Fibroblast of lung (primary cell): ENCODE measurements at places on chromosomes 5 and 9.

DNA sequence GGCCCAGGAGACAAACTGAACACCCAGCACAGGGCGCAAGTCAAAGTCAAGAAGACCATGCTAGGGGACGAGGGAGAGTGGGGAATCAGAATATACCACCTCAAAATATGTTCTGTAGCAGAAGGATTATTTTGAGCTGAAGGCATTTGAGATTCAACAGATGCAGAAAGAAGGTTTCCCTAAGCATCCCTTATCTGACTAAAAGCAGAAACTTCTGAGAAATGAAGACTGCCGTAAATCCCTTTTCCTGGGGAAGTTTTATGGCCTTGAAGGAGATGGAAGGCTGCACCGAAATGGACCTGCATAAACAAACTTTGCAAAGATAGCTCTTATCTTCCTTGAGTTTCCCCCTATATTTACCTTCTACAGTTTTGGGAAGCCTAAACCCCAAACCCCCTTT is 72.8 kb downstream of the PTTG1 start:
- no peak for DNase-seq

GRCh38 chr9:16689351-16689938 is 181.0 kb downstream of the BNC2 start:
- DNase-seq, result peak; percentile 55

- DNase-seq, result no peak
These were observed 65.5 kb downstream of the NACC2 start for GRCh38 chr9:136029556-136029955.

DNA sequence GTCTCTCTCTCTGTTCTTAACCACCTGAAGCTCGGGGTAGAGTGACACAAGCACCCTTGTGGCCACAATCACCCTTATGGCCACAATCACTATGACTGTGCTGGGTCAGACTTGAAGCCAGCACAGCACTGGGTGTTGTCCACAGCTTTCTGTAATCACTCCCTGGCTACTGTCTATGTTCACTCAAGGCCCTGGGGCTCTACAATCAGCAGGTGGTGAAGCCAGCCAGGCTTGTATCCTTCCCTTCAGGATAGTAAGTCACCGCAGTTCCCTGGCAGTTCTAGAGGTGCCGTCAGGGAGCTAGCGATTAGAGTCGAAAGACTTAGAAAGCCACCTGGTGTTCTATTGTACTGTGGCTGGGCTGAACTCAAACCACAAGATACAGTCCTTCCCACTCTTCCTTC is 44.2 kb downstream of the GDA start:
- no peak for DNase-seq

- no peak for DNase-seq
These were observed 44.9 kb downstream of the USP20 start for GRCh38 chr9:129879991-129880653.
